ENCODE measurements at places on chromosomes 3 and 15.
A peak's percentile ranks its signal among the peaks of the same experiment; 100 is the strongest.

GRCh38 chr3:127700406-127700805 lies 27.7 kb downstream of the ABTB1 start:
- DNase-seq: no peak

DNA sequence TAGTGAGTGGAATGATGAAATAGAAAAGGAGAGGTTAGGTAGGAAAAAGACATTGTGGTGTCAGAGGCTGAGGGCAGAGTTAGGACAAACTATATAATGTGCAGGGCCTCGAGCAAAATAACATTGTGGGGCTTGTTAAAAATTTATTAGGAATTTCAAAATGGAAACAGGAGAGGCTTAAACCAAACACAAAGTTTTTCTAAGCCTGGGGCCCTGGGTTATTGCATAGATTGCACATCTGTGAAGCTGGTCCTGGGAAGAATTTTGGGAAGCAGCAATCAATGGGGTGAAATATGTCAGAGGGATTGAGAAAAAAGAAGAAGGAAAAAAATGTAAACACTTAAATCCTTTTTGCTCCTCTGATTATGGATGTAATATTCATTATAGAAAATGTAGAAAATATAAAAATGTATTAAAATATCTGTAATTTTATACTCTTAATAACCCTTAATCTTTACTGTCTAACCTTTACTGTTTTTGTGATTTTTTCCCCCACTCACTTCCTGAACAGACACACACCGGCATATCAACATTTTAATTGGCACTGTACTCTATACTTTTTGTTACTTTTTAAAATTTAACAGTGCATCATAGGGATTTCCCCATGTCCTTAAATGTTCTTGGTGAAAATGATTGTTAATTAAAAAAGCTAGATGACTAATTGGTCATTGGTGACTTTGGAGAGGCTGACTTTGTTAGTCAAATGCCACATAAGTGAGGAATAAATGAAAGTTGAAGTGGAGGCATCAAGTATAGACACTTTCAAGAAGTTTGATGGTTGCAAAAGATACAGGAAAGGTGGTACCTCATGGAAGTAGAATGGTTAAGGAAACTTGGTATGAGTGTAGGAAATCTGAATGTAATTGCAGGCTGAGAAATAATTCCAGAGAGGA lies 183.4 kb downstream of the NFKBIZ start:
- DNase-seq: no peak

DNA sequence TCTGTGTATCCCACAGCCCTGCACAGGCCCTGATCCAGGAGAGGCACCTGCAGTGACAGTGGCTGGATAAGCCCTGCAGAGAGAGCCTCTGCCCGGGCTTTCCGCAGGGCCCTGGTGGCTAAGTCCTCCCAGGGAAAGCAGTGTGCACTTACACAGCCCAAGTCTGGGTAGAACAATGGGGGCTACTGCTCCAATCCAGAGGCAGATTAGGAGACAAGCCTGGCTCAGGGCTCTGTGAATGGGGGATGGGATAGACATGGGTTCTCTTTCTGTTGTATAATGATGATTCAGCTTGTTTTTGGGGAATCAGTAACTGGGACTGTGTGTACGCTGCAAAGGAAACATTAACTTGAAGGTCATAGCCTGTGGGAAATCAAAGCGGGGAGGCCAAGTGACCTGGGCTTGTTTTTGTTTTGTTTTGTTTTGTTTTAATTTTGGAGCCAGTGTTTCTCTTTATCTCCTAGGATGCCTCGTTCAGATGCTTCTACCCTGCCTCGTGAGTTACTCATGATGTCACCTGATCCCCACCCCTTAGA lies 4.1 kb upstream of the ALDH1L1 start:
- no peak for DNase-seq

GRCh38 chr3:46361408-46362283 lies 7.7 kb downstream of the CCR2 start:
- no peak for DNase-seq

DNA sequence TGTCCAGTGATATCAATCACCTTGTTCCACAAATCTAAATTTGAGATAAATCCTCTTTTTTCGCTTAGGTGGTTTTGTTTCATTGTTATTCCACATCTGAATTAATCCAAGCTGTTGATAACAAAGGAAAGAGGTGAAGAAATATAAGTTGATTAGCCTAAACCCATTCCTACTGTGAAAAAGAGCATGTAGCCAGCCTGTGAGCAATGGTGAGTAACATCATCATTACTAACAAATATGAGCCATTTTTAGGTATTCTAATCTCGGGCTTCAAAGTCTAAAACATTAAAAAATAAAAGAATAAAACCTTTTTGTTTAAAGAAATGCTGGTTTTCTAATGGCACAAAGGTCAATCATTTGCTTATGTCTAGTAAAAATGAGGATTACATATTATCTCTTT lies 52.1 kb upstream of the P3H2 start:
- no peak for DNase-seq

GRCh38 chr15:78933823-78934654 lies 10.8 kb downstream of the CTSH start:
- no peak for DNase-seq

GRCh38 chr3:1855841-1856240 lies 242.8 kb upstream of the CNTN4 start:
- DNase-seq: no peak

DNA sequence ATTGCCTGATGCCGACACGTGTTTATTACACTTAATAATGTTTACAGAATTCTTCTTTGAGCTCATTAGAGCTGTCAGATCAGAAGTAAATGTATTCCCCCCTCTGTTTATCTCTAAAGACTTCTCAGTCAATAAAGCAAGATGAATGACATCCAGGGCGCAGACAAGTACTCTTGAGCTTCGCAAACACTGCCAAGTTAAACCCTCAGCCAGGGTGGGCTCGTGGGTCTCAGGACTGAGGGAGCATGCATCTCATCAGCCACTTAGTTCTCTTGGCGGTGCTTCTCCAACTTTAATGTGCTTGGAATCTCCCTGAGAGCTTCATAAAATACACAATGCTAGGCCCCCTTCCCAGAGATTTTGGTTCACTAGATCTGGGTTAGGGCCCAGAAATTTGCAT lies 333.9 kb upstream of the THRB start:
- DNase-seq: no peak

DNA sequence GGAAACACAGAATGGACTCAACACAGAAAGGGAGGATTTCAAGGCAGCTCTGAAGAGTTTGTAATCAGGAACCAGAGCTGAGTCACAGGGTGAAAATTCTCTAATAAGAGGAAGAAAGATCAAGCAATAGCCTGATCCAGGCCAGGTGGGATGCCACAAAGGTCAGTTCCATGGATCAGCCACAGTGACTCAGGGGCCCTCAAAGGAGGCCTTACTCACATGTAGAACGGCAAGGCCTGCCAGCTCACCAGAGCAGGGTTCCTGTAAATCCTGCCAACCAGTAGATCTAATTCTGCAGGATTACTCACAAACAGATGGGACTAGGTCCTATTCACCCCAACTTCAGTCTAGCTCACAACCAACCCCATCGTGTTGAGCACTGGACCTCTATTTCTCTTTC lies 78.3 kb upstream of the PPP2R3A start:
- peak; percentile 59 for DNase-seq

DNA sequence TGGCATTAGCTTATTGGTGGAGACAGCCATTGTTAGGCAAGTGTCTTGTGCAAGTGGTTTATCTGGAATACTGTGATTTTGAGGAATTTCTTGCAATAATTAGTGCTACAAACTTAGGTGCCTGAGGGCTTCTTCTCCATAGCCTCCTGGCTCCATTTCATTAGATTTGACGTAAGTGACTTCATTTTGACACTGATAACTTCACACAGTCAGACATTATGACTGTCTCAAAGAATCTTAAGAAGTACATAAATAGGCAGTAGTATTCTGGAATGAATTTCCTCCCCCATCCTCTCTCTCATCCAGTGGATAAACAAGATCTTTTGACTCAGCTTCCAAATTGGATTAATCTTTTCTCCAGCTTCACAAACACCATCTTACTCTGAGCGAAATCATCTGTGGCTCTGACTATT lies 19.0 kb downstream of the ARL14 start:
- no peak for DNase-seq

GRCh38 chr3:44337248-44337785 lies 1.2 kb upstream of the TCAIM start:
- DNase-seq: no peak

Measured in AG04450 (cell line).